CD8-positive, alpha-beta memory T cell (primary cell): ENCODE measurements at places on chromosomes 1 and 21.

GRCh38 chr1:77253211-77253610 lies 28.6 kb upstream of the AK5 start:
- DNase-seq = no peak

DNA sequence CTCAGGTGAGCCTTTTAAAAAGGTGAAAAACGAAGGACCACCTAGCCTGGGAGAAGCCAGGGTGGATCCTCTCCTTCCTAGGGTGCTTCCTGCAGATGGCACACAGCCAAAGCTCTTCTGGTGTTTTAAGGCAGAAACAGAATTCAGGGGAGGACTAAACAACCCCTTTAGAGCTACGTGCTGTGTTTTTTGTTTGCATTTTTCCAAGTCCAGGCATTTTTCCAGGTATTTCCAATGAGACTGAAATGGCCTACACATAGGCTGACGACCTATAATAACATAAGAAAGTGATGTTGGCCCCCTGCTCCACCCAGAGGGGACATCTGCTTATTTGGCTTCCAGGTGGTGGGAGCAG lies 83.8 kb downstream of the CAPZB start:
- DNase-seq = no peak

- no peak for DNase-seq
Observed at GRCh38 chr1:54826226-54826816, 25.2 kb upstream of the TTC22 start.

DNA sequence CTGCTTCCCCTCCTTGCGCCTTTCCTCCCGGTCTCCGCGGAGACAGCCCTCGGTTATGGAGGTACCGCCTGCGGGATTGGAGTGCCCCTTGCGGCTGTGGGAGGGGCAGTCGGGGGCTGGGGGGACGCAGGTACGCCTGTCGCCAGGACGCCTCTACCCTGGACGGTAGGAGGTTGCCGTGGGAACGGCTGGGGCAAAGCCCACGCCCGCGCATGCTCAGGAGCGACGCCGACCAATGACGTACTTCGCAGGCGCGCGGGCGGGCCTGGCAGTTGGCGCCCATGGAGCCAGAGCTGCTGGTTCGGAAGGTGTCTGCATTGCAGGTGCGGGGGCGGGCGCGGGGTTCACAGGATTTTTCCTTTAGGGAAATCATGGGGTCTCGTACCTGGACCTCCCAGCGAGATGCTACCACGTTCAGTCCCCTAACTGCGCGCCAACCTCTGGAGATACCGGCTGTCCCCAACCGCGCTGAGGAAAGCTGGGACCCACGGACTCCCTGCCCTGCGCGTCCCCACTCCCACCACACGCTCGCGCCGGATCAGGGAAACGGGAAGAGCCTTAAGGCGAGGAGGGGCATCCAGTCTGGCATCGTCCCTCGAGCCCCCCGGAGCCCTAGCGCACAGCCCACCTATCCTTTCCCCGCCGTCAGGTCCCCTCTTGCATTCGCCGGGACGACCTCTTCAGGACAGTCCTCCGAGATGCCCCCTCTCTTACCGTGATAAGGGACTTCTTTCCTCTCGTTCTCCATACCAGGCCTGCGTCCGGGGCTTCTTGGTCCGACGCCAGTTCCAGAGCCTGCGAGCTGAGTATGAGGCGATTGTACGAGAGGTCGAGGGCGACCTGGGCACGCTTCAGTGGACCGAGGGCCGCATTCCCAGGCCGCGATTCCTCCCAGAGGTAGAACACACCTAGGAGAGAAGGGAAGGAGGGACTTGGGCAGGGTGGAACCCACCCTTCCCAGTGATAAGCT lies at the start of gene IQCC:
Gene IQCC (plus strand): TSS at position 271 of the 970 bp plus-strand sequence. CDS start 11 bp downstream, at position 282.
- peak; percentile 91 for DNase-seq

DNA sequence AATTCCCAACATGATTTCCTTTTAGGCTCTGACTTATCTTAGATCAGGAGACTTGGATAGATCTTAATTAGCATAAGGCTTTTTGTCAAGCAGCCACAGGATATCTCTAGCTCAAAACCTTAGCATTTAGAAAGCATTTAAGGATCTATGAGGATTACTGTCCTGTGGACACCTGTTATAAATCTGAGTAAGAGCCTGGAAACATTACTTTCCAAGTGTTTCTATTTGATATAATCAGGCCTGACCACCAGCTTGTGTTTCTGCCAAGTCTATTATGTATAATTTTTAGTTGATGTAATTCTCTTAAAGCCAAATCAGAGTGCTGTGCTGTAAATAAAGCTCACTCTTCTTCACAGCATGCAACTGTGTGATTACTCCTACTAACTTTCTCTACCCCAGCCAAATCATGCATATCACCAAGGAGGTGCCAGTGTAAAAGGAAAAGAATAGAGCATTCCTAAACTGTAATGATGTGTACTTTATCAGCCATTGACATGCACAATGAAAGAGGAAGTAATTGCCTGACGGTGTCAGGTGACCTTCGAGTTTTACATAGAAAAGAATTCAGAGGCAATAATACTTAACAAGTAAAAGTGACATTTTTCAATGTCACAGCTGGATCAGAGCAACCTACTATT lies 309.9 kb upstream of the PRMT6 start:
- no peak for DNase-seq

DNA sequence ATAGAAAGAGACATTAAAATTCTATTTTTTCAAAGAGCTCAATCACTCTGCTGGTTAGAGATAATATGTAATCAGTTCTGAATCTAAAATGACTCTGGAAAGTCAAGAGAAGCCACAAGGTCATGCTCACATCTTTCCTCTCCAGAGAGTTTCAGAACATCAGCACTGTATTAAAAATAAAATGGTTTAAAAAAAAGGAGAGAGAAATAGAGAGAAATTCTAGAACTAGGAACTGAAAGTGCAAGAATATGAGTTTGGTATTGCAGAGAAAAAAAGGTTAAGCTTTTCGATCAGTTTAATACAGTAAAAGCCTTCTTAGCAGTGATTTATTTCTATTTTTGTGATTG lies 44.0 kb upstream of the DIPK1A start:
- DNase-seq = no peak

- peak; percentile 30 for DNase-seq
Observed at GRCh38 chr1:46449223-46450159, 40.1 kb upstream of the DMBX1 start.

GRCh38 chr1:100328133-100328532 lies 24.2 kb upstream of the CDC14A start:
- DNase-seq = no peak

DNA sequence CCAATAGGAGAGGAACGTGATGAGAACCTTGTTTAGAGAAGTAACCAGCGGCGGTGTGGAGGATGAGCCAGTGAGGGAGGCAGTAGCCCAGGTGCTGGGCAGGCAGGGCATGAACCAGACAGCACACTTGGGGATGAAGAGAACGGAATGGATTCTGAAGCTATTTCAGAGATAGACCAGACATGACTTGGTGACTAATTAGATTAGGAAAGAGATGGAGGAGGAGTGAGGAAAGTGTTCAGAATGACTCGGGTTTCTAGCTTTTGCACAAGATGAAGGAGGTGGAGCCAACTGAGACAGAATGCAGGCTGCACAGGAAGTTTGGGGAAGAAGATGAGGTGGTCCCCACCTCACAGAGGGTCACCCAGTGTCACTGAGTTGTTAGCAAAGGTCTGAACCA lies 5.1 kb downstream of the PEF1 start:
- no peak for DNase-seq

DNA sequence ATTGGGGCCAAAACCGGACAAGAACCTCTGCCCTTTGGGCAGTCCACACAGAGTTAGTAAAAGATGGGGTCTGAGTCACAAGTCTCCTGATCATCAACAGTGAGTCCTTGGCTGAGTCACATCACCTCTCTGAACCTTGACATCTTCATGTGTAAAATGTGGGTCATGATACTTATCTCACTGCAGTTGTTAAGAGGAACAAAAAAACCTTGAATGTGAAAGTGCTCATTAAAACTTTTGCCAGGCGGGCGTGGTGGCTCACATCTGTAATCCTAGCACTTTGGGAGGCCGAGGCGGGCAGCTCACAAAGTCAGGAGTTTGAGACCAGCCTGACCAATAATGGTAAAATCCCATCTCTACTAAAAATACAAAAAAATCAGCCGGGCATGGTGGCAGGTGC lies 15.7 kb downstream of the S100A16 start:
- DNase-seq = no peak

- no peak for DNase-seq
Observed at GRCh38 chr1:206960676-206961386, 9.4 kb downstream of the FCAMR start.

GRCh38 chr1:226349081-226349480 lies 40.1 kb upstream of the LIN9 start:
- DNase-seq = no peak

DNA sequence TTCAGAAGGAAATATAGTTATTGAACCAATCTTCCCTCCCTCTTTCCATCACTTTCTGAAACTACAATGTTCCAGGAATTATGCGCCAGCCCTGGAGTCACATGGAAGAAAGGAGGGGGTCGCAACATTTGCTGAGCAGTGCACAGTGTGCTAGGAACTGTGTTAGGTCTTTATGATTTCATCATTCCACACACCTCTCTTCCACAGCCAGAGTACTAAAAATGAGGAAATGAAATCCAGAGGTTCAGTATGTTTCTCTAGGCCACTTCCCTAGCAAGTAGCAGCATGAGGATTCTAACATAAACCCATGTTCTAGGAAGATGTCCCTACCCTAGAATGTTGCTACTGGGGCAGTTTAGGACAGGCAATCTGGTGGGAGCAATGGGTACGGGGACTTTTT lies 158.1 kb downstream of the SLC45A1 start:
- no peak for DNase-seq

- DNase-seq = no peak
Observed at GRCh38 chr1:45446950-45447672, 43.9 kb downstream of the TESK2 start.

DNA sequence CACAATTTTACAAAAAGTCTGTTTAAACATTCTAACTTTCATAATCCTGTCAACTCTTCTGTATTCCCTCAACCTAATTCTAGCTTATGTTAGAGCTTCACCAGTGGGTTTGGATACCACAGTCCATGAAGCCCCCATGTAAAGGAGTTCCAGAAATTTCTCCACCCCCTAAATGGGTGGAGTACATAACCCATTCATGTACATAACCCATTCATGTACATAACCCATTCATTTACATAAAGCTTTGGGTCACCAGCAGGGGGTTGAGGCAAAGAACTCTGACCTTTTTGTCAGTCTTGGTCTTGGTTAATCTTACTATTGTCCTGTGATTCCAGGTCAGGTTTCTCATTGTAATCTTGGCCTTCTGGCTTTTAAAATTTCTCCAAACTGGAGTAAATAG lies 61.6 kb downstream of the SMYD2 start:
- DNase-seq = no peak

DNA sequence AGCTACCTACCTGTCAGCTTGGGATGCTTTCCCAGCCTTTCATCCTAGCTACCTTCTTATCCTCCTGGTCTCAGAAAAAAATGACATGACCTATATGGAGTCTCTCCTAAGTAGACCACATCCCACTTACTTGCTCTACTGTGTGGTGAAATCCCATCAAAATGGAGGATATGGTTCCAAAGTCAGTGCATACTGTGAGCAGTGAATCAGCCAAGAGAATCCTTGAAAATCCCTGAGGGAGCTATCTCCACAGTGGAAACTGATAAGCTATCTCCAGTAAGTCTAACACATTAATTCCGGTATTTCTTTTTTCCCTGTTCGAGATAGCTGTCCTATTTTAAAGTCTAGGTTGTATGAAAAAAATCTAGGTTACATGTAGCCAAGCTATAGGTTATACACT lies 189.7 kb downstream of the FGGY start:
- no peak for DNase-seq

GRCh38 chr21:9735421-9735961 lies 785.9 kb upstream of the TPTE start:
- DNase-seq = no peak

DNA sequence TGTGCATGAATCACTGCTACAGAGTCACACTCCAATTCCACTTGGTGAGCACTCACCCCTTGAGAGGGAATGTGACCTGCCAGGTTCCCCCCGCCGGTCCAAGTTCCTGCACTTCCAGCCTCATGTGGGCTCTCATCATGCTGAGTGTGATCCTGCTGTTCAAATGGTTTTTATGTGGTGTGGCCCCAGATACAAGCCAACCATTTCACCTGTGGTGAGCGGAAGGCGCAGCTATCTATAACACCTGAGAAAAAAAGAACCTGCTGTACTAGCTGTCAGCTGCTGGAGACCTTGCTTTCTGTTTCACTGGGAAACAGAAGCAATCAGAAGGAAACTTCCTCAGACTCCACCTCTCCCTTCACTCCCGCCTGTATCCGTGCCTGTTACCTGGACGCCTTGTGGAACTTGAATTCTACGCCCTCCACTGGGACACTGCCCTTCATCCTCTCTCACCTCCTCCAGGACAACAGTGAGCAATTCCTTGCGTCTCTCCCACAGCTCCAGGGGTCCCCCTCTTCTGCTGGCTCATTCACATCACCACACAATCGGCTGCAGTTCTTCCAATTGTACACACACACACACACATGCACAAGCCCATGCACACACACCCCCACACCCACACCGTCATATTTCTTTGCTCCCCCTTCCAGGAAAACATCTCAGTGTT lies 64.4 kb upstream of the RPL11 start:
- DNase-seq = no peak

GRCh38 chr1:184254849-184255248 lies 132.0 kb upstream of the C1orf21 start:
- DNase-seq = no peak

DNA sequence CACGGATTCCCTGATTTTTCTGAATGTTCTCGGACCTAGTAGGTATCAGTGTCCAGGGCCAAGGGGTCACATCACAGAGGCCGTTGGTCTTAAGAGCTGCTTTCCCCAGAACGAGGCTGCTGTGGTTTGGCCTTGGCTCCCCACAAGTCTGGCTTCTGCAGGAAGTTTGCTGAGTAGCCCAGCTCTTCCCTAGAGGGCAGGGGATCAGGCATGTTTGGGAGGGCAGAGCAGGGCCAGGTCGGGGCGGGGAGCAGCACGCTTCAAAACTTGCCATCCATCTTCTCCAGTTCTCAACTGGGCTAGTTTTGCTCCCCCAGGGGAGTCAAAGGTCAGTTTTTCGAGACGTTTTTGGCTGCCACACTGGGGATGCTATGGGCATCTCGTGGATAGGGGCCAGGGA lies 37.0 kb downstream of the MAN1C1 start:
- DNase-seq = no peak

DNA sequence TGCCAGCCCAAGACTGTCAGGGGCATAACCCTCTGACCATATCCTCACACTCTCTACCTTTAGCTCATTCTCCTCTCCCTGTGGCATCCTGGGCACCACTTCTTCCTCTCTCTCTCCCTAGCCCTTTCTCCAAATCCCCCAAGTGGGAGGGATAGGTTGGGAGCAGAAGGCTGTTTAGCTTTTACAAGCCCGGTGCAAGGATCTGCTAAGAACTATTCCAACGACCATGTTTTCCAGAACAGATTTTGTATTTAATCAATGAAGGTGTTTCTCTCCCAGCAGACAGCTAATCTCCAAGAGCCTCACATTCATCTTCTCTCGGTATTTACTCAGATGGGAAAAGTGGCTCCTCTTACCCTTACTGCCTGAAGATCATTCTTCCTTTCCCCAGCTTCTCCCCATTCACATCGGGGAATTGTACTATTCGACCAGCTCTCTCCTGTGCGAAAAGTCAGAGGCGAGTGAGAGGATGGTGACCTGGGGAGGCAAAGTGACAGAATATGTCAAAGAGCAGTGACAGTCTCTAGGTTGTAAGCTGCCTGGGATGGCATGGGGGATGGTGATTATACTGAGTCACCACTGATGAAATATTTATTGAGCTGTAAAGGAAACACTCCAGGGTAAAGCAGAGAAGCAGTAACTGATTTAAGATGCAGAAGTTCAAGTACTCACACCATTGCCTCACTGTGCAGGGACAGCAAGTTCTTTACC lies 47.0 kb upstream of the RBM15 start:
- no peak for DNase-seq

GRCh38 chr1:228786361-228787129 lies 51.3 kb downstream of the RHOU start:
- no peak for DNase-seq
